ENCODE measurements at places on chromosomes 12 and 14.
A peak's percentile ranks its signal among the peaks of the same experiment; 100 is the strongest.

DNA sequence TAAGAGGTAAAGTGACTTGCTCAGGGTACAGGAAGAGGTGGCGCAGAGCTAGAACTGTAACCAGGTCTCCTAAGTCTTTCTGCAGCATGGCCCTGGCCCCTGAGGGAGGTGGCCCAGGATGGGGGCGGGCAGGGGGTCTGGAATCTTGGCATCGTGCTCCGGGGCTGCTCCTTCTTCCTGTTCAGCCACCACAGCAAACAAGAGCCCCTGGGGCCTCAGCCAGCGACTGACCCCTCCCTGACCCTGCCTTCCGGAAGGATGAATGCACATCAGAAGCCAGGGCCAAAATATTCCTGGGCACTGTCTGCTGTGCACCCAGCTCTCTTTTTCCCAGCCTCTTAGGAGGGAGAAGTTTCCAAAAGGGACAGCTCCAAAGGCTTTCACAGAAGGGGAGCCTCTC lies 242.8 kb downstream of the DPF3 start:
- DNase-seq = no peak

DNA sequence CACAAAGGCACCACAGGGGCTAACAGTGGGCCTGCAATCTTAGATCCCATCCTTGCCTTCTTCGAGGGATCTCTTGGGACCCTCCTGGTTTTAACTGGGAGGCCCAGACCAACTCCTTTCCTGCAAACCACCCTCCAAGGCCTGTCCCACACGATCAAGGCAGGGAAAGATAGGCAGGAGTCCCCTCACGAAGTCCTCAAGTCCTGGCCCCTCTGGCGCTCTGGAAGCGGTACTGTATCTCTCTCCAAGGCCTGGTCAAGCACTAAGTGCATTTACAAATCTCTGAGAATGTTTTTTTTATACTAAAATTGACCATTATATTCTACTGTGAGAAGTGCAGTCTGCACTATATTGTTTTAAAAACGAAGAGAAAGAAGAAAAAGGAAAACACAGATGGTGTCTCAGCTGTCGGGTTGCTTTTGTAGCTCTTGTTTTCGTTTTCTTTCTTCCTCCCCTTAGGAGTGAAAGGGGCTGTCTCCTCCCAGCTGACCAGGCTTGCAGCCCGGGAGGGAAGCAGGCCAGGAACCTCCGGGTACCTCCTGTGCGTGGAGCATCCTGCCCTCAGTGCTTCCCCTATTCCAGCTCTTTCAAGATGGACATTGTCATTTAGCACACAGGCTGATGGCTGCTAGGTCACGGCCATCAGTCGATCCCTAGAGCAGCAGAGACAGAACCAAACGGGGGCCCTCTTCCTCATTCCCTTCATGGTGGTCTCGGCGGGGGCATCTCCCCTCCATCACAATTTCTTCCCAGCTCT lies 56.7 kb downstream of the FAM222A start:
- no peak for DNase-seq

DNA sequence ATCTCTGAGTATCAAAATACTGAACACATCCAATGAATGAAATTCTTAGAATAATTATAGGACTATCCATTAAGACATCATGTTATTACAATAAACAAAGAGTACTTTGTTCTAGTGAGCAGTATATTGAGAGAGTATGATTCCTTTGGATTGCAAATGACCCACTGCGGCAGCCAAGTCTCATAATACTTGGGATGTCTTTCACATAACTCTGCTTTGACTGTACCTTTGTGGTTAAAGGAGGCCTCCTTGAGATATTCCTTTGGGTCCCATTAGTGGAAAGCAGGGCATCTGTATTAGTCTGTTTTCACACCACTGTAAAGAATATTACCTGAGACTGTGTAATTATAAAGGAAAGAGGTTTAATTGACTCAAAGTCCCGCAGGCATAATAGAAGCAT lies 593.8 kb downstream of the TRHDE start:
- no peak for DNase-seq

DNA sequence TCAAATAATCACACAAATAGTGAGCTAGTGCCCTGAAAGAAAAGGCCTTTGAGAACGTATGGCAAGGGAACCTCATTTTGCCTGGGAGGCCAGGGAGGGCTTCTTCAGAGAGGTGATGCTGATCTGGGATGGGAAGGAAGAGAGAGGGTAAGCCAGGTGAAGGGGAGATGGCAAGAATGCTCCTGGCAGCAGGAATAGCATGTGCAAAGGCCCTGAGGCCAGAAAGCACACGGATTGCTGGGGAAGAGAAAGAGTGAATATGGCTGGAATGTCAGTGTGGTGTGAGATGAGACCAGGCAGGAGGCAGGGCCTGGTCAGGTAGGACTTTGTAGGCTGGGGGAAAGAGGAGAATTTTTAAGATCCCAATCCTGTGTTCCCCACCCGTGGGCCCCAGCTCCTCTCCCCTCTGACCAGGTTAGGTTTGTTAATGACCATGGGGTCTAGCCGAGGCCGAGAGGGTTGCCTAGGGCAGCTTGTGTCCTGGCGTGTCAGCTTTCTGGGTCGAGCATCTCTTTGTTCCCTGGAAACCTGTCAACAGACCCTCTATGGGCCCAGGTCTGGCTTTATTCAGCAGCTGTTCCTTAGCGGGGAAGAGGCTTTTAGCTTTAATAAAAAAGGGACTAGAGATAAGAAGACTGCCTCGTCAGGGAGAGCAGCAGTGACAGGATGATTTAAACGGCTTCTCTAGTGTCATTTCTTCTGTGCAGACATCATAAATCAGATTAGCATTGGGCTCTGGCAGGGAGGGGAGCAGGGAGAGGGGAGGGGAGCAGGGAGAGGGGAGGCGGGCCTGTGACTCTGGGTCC lies 123.4 kb downstream of the ADCK1 start:
- DNase-seq = no peak

DNA sequence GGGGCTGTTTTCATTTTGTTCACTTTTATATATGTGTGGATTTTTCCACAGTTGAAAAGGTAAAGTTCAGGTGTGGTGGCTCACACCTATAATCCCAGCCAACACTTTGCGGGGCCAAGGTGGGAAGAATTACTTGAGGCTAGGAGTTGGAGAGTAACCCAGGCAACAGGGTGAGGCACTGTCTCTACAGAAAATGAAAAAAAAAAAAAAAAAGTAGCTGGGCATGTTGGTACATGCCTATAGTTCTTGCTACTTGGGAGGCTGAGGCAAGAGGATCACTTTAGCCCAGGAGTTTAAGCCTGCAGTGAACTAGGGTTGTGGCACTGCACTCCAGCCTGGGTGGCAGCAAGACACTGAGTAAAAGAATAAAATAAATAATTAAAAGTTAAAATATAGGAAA lies 326.5 kb downstream of the NAV3 start:
- no peak for DNase-seq

- peak; percentile 46 for DNase-seq
Measured at GRCh38 chr14:76955575-76956315, 72.8 kb downstream of the IRF2BPL start.

DNA sequence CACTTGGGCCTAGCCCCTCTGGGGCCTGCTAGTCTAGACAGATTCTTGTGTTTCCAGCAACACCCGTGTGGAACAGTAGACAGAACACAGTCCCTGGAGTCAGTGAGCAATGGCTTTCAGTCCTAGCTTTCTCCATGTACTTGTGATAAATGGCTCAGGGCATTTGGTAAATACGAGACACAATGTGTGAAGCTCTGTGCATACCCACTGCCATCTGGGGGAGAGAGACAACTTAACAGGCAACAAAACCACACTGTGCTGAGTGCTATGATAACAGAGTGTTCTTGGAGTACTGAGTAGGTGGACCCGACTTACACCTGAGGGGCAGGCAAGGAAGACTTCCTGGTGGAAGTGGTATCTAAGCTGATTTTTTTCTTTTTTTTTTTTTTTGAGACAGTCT lies 86.3 kb upstream of the TBX3 start:
- no peak for DNase-seq

Measured in activated T-cell treated with anti-CD3 and anti-CD28 coated beads for 24 hours (primary cell).